ENCODE measurements at places on chromosomes 6 and 20.
A peak's percentile ranks its signal among the peaks of the same experiment; 100 is the strongest.

DNA sequence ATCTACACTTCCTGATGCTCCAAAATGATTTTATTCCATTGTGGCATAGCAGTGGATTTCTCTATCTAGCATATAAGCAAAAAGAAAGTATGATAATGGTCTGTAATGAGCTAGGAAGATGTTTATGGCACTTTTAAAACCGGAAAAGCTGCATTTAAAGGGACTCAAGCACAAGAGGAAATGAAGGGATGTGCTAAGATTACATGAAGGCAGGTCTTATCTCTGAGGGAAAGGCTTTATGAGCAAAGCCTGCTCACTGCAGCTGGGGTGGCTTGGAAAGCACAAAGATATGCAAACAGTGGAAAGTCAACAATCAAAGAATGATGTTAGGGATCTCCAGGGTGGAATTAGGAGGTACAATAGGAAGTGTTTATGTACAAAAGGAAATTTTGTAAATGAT, 138.2 kb downstream of the TENT5A start:
- no peak for DNase-seq

DNA sequence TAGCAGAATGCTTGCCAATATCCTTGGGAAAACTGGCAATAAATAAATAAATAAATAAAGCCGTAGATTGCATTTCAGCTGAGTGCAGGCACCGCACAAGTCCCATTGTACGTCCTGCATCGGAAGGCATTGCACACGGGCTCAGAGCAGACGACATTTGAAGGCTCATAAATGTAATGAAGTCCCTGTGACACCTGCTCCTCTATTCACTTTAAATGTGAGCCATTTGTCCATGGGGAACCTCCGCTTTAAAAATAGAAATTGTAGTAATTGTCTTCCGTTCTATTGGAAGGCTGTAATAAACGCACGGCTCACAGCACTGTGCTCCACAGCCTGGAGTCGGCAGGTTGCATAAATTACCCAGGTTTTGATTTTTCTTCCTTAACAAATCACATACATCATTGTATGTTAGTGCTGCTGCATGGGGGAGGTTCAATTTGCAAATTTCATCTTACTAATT, 32.6 kb downstream of the MYT1 start:
- no peak for DNase-seq

DNA sequence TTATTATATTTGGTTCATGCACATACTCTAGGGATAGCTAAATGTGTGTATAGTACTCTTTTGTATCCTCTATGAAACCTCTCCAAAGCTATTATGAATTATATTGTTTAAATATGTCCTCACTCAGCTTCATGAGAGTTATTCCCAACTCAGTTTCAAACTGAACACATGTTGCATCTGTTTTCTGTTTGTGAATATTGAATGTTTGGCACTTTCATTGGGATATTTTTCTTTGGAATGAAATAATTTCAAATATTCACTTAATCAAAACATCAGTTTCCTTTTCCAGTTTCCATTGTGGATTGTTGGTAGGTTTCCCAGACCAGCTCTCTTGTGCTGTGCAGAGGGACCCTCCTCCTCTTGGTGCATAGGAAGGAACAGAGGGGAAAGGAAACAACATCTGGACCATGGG, 46.6 kb downstream of the HDAC2 start:
- DNase-seq = no peak

DNA sequence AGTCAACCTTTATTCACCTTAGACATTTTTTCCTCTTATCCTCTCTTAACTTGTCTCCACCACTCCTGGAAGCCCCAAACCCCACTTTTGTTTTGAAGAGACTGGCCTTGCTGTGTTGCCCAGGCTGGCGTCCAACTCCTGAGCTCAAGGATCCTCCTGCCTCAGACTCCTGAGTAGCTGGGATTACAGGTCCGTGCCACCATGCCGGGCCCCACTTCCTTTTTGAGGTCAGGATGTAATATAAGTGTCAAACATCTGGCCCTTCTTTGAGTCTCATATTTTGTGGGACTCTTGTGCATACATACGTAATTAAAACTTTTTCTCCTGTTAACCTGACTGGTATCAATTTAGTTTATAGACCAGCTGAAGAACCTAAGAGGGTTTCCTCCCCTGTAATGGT, 1.4 kb upstream of the CDK19 start:
- DNase-seq = no peak

GRCh38 chr6:155270561-155271091, 6.8 kb downstream of the CLDN20 start:
- DNase-seq = no peak

DNA sequence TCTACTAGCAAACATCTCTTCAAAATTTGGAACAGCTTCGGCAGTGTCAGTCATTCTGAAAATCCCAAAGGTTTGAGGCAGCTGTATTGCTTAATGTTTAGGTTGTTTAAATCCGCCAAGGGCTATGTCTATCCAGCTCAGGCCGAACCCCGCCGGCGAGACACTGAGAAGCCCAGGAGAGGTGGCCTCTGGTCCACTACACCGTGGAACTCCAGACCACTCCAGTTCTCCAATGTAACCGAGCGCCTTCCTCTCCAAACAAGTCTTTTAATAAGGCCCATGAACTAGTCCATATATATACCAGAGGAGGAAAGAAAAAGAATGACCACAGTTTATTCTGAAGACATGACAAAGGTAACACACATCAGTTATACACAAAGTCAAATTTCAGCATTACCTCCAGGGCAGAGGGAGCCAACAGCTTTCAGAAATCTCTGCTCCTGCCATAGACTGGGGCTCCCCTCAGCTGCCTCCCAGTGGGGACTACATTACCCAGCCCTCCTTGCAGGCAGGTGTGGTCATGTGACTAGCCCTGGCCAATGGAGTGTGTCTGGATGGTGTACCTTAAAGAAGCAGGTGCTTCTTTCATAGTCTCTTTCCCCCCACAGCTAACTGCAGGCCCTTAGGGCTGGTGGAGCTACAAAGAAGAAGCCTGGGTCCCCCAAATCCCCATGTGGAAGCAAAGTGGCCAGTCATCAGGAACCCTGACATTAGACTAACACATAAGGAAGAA, at the start of gene RAMACL:
Gene RAMACL (minus strand): TSS at position 255 of the 733 bp plus-strand sequence. CDS start 201 bp downstream, at position 54.
- DNase-seq = peak; percentile 72

- DNase-seq = peak; percentile 34
Measured at GRCh38 chr6:148565930-148566663, 180.7 kb upstream of the UST start.

- DNase-seq = no peak
Measured at GRCh38 chr6:50963952-50964351, 145.3 kb downstream of the TFAP2B start.

- DNase-seq = no peak
Measured at GRCh38 chr6:143026696-143027449, 33.8 kb upstream of the AIG1 start.

- no peak for DNase-seq
Measured at GRCh38 chr20:3869839-3870634, 19.1 kb upstream of the PANK2 start.

- no peak for DNase-seq
Measured at GRCh38 chr6:73747289-73747688, 51.3 kb downstream of the CD109 start.

All from RWPE1 (cell line).